ENCODE measurements at places on chromosomes 6 and 20.

- DNase-seq: no peak
Measured at GRCh38 chr6:130182466-130182865, 40.3 kb downstream of the SAMD3 start.

DNA sequence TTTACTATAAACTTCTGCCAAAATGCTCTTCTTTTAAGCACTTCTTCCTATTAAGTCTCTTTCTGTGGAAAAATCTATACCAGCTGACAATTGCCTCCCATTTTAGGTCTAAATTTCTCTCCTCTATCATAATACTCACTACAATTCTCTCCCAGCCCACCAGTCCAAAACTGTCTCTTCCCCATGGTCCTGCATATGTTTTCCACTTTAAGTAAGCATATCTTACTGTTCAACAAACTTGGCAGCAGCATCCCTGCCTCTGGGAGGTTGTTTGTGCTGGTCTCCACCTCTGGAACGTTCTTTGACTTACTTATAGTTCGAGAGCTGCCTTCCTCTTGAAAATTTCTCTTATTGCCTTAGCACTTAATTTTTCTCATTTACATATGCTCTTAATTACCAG, 180.5 kb downstream of the COL12A1 start:
- DNase-seq: peak; percentile 44

GRCh38 chr20:47319517-47320252, 36.8 kb downstream of the ZMYND8 start:
- peak; percentile 89 for DNase-seq

DNA sequence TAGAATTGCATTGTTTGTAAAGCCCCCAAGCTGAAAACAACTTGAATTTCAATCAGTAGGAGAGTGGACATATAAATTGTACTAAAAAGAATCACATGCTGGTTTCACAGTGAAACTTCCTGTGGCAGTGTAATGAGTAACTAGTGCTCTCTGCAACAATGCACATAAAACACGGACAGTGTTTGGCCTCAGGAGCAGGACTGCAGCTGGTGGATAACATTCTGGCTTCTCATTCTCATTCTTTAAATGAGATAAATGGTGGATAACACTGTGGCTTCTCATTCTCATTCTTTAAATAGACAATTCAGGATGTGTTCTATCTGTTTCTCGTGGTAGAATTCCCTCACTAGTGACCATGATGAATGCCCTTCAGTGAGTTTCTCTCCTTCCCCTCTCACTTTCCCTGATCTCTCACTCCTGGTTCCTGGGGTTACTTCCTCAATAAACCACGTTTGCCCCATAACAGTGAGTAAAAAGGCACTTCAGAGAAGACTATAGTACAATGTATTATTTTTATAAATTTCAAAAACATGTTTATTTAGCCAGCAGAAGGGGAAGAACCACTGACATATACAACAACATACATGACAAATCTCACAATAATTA, 59.9 kb downstream of the SLC22A2 start:
- DNase-seq: no peak

DNA sequence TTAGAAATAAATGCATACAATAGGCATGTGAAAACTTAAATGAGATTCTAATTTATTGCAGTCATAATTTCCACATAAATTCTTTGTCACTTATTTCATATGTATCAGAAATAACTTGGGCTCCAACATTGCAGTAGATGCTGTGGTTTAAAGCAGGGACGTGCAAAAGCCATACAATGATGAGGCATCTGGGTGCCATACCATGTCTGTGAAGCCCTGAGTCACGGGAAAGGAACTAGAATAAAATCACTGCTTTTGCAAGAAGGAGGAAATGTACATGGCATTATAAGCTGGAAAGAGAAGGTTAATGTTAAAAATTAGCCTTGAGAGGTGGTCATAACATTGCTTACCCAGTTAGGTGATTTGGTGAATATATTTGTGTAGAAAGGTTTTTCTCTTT, 180.4 kb downstream of the SASH1 start:
- DNase-seq: no peak

DNA sequence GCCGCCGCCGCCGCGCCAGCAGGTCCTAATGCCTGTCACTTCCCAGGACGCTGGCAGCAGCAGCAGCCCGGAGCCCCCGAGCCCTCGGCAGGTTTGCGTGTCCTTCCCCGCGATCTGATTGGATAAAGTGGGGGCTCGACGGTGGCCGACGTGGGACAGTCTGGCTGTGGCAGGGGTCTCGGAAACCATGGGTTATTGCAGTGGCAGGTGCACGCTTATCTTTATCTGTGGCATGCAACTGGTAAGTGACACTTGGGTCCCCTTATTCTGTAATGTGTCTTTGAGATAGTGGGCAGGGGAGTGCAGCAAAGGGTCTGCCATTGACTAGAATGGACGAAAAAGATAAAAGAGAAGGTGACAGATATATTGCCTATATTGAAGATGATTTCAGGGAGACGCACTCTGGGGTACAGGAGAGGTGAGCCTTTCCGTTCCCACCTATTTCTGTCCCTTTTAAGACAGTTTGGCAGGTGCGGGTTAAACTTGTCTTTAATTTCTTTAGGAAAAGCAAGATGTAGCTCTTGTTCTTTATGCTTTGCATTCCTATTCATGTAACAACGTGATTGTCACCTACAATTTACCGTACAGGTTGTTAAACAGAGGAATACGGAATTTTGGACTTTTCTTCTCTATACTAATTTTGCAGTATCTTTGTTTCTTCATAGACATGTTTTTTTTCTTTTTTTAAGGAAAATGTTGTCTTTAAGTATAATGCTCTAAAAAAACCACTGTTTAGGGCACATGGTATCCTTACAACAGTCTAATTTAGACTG, 535 bp downstream of the NKAIN2 start:
- DNase-seq: peak; percentile 15

- DNase-seq: peak; percentile 48
Measured at GRCh38 chr6:140736231-140736630, 1361.8 kb upstream of the CITED2 start.

GRCh38 chr6:9503111-9503761, 911.6 kb downstream of the TFAP2A start:
- DNase-seq: peak; percentile 93

- DNase-seq: peak; percentile 68
Measured at GRCh38 chr6:101741474-101742171, 348.1 kb downstream of the GRIK2 start.

DNA sequence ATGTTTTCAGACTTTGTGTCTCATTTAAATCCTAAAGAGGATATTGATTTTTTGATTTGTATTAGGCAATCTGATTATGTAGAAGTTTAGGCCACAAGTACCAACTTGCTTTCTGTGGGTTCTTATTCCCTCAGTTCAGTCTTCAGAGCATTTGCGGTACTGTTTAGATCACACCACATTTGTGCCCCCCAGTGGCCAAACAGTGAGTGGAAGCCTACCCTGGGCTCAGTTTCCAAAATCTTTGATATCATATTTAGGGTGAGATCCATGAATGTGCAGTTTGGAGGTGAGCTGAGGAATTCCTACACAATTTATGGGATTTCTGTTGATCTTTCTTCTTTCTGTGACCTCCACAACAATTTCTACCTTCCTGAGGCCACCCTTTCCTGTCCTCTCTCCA, 92.3 kb upstream of the FUT9 start:
- no peak for DNase-seq

DNA sequence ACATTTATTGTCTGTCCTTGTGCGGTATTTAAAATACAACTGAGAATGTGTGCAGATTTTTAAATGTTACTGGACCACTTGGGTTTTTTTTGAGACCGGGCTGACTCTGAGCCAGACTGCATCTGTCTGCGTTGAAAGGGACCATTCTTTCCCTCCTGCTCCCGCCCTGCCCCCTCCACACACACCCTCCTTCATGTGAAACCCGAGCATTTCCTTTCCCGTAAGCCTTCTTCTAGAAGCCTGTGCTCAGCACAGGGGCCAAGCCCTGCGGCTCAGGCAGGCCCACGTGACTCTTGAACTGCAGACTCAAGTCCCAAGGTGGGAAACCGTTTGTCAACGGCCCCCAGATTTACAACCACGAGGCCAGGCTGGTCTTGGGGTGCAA, 82.7 kb upstream of the FOXC1 start:
- DNase-seq: no peak

GRCh38 chr6:41519305-41519744, 26.9 kb upstream of the FOXP4 start:
- no peak for DNase-seq

DNA sequence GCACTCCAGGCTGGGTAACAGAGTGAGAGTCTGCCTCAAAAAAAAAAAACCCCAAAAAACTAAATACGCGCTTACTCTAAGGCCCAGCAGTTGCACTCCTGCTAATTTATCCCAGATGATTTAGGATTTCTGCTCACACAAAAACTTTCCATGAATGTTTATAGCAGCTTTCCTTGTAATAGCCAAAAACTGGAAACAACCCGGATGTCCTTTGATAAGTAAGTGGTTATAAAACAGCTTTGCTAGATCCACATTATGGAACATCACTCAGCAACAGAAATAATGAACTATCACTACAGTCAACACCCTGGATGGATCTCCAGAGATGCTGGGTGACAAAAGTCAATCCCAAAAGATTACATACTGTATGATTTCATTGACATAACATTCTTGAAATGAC, 220.4 kb upstream of the JARID2 start:
- DNase-seq: no peak

DNA sequence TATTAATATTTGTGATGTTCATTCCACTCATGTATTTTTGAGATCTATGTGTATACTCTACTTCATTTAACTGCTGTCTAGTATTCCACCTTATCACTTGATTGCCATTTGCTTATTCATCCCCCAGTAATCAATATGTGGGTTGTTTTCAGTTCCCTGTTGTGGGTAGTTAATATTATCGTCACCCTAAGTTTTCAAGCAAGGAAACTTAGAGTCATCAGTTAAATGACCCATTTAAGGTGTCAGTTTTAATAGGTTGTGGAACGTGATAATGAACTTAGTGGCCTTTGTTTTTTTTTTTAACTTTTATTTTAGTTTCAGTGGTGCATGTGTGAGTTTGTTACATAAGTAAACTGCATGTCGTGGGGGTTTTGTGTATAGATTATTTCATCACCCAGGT, 90.3 kb downstream of the SLC24A3 start:
- no peak for DNase-seq

DNA sequence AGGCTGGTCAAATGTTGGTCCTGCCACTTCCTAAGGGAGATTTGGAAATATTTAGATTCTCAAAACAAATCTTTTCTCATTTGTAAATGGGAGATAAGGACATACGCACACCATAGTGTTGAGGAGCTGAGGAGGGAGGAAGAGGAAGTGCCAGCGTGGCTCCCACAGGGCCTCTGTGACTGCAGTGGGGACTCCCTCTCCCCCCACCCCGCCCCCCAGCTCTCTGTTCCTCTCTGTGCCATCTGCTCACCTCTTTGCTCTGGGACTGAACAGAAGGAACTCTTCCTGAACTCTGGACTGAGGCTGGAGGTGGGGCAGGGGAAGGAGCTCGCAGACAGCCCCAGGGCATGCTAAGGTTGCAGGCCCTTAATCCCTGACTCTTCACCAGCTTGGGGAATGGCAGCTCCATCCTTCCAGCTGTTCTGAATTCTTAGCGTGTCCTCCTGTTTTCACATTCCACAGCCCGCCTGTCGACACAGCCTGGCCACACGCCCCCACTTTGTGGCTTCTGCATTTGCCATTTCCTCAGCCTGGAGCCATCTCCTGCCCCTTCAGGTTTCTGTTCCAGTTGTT, 11.4 kb downstream of the DDX27 start:
- DNase-seq: no peak

DNA sequence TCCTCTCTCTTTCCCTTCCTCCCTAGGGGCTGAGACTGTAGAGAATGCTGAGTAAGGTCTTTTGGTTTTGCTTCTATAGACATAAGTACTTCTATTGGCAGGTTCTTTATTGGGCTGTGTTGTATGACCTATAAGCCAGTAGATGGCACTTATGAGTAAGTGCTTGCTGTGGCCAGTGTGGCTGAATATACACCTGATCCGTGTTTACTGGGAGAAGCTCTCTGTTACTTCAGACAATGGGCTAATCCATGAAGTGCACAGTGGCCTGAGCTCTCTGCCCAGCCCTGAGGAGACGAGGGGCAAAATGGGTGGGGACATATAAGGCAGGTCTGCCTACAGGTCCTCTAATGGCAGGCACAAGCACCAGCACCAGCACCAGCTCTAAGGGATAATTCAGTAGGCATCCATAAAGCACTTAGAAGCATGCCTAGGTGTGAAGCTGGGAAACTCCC, 610.3 kb downstream of the RNF144B start:
- DNase-seq: peak; percentile 7

- DNase-seq: no peak
Measured at GRCh38 chr6:3339811-3340210, 81.1 kb downstream of the PSMG4 start.

GRCh38 chr6:14876778-14877613, 368.9 kb upstream of the JARID2 start:
- DNase-seq: peak; percentile 88

DNA sequence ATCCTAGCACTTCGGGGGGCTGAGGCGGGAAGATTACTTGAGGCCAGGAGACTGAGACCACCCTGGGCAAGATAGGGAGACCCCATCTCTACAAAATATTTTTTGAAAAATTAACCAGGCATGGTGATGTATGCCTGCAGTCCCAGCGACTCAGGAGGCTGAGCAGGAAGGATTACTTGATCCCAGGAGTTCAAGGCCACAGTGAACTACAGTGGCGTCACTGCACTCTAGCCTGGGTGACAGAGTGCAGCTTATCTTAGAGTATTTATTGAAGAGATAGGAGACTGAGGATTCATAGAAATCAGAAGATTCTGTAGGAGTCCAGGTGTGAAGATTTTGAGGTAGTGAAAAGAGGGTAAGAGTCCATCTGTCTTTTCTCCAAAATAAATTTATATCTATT, 45.0 kb downstream of the SLC17A5 start:
- no peak for DNase-seq

DNA sequence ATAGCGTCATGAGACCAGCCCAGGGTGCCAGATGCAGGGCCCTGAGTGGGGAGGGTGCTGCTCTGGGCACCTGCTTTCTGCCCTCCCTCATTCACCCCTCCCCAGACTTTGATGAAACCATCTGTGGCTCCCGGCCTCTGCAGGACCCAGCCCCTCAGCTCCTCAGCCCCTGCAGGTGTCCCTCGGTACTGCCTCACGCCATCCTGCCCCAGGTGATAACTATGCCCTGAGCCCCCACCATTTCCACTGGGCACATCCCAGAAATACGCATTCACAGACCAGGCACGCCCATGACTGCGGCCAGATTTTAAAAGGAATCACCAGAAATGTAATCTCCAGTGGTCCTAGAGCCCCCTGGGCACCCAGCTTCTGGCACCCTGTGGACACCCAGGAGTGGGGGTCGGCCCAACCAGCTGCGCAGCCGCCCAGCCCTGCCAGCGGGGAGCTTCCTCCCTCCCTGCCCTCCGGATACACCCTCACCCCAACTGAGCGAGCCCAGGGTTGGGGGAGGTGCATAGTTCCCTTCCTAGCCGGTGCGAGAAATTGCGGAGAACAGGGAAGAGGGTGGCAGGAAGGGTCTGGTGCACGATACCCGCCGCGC, 615 bp upstream of the NTSR1 start:
- DNase-seq: no peak

DNA sequence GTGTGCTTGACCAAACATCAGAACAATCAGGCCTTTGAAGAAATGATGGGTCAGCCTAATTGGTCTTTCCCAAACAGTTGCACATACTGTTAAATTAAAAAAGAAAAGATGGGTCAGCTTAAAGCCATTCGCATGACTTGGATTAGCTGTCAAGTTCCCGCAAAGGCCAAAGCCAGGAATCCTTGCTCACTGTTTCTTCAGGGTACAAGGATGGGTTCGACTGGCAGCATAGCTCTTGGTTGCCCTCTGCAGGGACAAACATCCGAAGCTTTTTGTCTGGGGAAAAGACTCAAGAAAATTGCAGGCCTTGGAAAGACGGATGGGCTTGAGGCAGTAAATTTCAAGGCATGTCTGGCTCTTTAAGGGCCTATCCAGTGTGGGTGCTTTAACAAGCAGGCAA, 168.0 kb downstream of the HDGFL1 start:
- peak; percentile 52 for DNase-seq
